Left lung (tissue), 14 donors: ENCODE measurements at places on chromosomes 2 and 18. TPM values are rescaled to one million over a fixed set of nuclear protein-coding genes. Genes with fewer than 3 reads are reported as not detected.
A peak's percentile ranks its signal among the peaks of the same experiment; 100 is the strongest.

GRCh38 chr2:42105330-42106256 is 57.8 kb downstream of the PKDCC start:
- DNase-seq = peak; percentile 52

DNA sequence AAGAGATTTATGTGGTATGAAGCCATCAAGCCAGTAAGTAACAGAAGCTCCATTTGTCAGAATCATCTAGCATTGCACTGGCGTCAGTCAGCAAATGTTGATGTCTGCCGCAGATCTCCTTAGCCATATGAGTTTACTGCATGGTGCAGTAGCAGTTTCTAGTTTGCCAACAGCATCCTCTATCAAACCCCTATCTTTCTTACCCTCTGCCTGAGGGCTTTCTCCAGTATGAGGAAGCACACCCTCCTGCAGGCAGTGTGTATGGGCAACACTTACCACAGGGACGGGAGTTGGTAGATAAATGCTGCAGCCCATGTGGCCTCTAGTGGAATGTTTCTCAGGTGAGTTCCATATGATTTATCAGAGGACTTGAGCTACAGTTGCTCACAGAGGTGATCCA is 63.7 kb downstream of the EFEMP1 start:
- no peak for DNase-seq

DNA sequence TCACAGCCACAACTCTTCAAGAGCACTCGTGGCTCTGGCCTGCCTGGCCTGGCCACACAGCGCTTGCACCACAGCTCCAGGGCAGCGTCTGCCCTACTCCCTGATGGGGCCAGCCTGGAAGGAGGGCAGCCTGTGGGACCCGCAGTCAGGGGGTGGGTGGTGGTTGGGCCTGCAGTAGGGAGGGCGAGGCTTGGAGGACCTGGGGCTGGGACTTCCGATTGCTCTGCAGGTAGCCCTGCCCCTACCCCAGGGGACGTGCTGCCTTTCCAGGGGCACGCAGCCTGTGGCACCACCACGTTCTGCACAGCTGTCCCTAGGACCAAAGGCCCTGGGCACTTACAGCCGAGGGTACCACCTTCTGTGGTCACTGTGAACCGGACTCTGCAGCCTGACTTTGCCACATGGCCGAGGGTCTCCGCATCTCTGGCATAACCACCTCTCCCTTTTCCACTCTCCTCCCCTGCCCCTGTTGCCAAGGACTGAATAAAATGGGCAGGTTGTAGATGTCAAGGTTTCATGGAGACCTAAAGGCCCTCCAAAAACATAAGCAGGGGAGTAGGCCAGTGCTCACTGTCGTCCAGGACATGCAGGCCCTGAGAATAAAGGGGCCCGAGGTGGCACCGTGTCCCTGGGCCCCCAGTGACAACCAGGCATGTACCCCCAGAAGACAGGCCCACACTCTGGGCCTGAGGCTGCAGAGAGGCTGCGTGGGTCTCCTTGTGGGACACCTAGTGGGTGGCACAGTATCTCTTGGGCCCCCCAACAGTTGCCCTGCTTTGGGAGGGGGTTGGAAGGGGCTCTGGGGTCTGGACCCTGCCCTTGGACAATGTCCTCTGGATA is 87.3 kb downstream of the INHBB start:
- no peak for DNase-seq

GRCh38 chr2:18304849-18305248 is 255.6 kb downstream of the RDH14 start:
- no peak for DNase-seq

DNA sequence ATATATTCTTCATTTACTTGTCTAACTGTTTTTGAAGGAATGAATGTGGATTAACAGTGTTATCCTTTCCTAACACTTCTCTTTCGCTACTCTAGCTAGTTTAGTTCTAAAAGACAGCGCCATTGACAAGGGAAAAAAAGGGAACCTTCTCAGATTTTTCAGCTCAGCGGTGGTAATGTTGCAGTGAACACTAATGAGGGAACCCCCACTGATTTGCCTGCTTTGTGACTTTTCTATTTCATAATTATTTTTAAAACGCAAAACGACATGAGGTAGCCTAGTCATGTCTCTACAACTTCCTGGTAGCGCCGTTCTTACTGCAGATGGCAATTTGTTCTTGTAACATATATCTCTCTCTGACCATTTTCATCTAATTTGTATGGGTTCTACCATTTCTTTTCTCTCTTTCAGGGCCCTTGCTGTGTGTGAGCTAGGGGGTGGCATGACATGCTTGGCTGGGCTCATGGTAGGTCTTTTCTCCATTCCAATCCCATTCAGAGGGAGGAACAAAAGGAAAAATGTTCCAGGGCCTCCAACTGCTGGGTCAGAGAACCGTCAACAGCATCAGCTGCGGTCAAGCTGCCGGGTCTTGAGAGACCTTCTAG is 235.5 kb upstream of the SIX3 start:
- DNase-seq = no peak

DNA sequence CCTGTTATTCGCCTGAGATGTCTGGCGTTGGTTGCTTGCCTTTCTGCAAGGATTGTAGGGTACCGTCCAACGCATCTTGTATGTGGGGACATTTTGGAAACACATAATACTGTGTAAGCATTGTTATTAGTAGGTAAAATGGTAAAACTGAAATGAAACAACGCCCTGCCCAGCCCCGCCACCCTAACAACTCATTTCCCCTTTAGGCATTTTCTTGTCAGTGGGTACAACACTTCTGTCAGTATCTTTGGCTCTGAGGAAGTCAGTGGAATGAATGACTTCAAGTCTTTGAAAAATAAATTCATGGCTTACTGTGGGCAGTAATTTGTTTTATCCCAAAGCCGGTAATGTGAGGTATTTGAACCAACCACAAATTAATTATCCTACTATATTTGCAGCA is 86.0 kb downstream of the FMNL2 start:
- DNase-seq = no peak

DNA sequence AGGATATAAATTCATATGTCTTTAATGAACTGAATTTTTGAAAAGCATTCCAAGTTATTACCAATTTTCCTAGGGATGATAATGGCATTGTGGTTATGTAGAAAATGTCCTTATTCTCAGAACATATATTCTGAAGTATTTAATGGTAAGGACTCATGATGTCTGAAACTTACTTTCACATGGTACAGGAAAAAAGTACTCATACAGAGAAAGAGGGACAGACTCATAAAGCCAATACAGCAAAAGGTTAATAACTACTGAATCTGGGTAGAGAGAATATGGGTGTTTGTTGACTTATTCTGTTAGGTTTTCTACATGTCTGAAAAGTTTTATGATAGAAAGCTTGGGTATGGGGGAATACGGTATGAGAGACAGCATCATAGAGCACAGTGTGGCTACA is 84.3 kb upstream of the SERTAD2 start:
- no peak for DNase-seq

- DNase-seq = no peak
Observed at GRCh38 chr18:1050012-1050657, 145.5 kb downstream of the ADCYAP1 start.

GRCh38 chr2:68366083-68366560 is 1.0 kb downstream of the PLEK start:
- DNase-seq = no peak

DNA sequence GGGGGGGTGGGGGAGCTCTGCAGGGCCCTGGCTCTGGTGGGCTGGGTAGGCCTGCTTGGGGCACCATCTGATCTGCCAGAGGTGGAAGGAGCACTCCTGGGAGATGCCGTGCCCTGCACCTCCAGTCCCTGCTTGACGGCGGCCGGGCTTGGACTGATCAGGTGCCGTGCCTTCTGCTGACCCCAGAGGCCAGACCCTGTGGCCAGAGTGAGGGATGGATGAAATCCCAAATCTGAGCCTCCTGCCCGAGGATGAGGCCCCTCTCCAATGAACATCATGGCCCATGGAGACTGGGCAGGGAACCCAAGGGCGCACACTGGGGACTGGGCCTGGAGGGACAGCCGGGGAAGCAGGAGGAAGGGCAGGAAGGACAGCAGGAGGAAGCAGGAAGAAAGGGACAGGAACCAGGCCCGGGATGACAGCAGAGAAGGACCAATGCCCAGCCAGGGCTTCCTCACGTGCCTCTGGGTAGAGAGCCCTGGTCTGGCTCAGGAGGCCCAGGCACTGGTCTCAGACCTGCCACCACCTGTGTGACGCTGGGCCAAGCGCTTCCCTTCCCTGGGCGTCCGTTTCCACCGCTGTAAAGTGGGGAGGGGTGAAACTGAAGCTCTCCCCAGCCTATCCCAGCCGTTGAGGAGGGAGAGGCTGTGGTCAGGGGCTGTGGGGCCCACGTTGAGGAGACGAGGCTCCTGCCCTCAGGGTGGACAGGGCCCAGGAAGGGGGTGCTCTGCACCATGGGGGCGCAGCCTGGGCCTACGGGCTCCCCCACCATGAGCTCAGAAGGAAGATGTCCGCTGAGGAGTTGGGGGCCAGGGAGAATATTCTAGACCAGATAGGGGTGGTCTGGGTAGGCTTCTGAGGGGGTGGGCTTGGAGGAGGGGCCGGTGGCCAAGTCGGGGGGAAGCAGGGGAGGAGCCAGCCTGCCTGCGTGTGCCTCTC is 1.0 kb upstream of the GPR35 start:
- DNase-seq = no peak

GRCh38 chr2:166773308-166773949 is 114.9 kb upstream of the XIRP2 start:
- DNase-seq = no peak

BCL2 gene
- 6.3 TPM for total RNA-seq

NTSR2 gene
- total RNA-seq = not detected

RBBP8 gene
- 47.7 TPM for total RNA-seq

LGALSL gene
- total RNA-seq = 34.1 TPM

CYRIA gene
- total RNA-seq = 20.3 TPM

DSG4 gene
- total RNA-seq = not detected
